ENCODE measurements at places on chromosomes 2 and 18. TPM values are rescaled to one million over a fixed set of nuclear protein-coding genes. Genes with fewer than 3 reads are reported as not detected.

Gene PLCD4
- 33.6 TPM for total RNA-seq

Gene TSPYL6
- not detected for total RNA-seq

Gene MTCL1
- total RNA-seq, result 225 TPM

Gene CXCR1
- not detected for total RNA-seq

DNA sequence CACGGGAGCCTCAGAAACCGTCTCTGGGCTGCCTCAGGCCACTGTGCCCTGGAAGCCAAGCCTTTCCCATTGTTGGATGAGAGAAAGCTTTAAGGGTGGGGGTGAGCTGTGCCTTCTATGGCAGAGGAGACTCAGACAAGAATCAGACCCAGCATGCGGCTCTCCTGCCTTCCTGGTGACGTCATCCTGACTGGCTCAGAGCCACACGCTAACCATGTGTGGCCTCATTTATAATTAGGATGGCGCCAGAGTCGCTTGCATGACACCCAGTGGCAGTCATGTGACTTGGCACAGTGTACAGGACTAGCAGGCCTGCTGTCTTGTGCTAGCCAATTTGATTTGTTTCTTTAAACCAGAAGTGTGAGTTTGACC is 99.1 kb downstream of the SH3BP4 start:
- peak; percentile 96 for DNase-seq
- peaks cover 44% of the 10 kb centered on the region for H3K36me3 ChIP-seq
- H3K27me3 ChIP-seq, result no peaks in the 10 kb centered on the region
- H3K4me1 ChIP-seq, result peaks cover 51% of the 10 kb centered on the region

GRCh38 chr18:36580266-36580665 is 248.5 kb downstream of the TPGS2 start:
- no peak for DNase-seq
- H3K27me3 ChIP-seq, result no peaks in the 10 kb centered on the region
- H3K27ac ChIP-seq, result no peak overlapping the region
- no peaks in the 10 kb centered on the region for H3K4me1 ChIP-seq
- no peak overlapping the region for H3K4me3 ChIP-seq

DNA sequence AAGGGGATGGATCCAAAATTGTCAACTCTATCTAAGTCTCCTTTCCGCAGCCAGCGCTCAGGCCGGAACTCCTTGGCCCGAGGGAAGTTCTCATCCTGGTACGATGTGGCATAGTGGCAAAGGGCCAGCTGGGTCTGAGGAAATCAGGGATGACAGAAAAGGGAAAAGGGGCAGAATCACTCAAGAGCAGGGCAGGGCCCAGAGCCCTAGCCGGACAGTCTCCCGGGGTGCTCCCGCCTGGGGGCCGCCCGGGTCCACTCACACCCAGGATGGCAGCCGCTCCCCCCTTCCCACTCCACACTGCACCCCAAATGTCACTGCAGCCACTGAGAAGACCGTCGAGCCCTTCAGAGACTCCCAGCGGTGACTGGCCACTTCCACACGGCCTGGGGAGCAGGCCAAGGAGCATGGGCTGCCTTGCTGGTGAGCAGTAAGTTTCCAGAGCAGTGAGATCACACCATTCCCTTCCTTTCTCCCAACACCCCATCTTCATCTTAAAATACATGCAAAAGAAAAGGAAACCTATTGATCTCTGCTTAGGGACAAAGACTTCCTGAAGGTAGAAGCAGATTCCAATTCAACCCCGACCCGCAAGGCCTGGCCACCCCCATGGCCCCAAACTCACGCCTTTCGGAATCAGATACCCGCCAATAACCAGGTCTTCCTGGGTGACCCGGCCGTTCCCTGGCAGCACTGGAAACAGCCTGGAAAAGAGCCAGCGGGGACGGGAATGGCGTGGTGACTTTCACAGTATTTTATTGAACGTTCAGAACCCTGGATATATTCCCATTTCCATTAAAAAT is 26.7 kb downstream of the CYP27C1 start:
- H3K36me3 ChIP-seq, result no peaks in the 10 kb centered on the region
- no peak for DNase-seq
- H3K27me3 ChIP-seq, result no peaks in the 10 kb centered on the region
- H3K4me3 ChIP-seq, result no peak overlapping the region

GRCh38 chr2:216533609-216534008 is 35.0 kb downstream of the RPL37A start:
- H3K4me1 ChIP-seq, result peaks cover 15% of the 10 kb centered on the region
- no peak overlapping the region for H3K4me3 ChIP-seq
- DNase-seq, result no peak
- no peaks in the 10 kb centered on the region for H3K36me3 ChIP-seq

DNA sequence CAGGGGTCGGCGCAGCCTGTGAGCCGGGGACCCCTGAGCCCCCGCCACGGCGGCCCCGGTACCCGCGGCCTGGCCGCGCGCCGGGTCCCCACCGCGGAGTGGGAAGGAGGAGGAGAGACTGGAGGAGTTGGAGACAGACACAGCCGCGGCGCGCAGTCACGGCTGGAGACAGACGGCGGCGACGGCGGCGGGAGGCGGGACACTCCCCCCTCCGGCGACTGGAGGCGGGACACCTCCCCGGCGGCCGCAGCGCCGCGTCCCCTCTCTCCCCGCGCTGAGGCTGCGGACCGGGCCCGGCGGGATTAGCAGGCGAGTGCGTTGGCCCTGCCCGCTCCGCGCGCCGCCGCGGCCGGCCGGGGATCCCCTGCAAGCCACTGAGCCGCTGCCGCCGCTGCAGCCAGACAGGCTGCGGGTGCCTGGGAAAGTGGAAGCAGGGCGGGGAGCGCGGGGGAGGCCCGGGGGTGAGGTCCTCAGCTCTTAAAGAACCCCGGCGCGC is 1.0 kb upstream of the LDLRAD4 start:
- peak overlapping the region; percentile 91 for H3K4me3 ChIP-seq
- H3K27ac ChIP-seq, result peak overlapping the region; percentile 81
- H3K4me1 ChIP-seq, result peaks cover 60% of the 10 kb centered on the region
- no peaks in the 10 kb centered on the region for H3K27me3 ChIP-seq

GRCh38 chr2:206774871-206775270 is 9.5 kb downstream of the FASTKD2 start:
- no peak overlapping the region for H3K4me3 ChIP-seq
- H3K27me3 ChIP-seq, result no peaks in the 10 kb centered on the region
- no peak for DNase-seq
- peaks cover 29% of the 10 kb centered on the region for H3K36me3 ChIP-seq
- no peaks in the 10 kb centered on the region for H3K4me1 ChIP-seq

DNA sequence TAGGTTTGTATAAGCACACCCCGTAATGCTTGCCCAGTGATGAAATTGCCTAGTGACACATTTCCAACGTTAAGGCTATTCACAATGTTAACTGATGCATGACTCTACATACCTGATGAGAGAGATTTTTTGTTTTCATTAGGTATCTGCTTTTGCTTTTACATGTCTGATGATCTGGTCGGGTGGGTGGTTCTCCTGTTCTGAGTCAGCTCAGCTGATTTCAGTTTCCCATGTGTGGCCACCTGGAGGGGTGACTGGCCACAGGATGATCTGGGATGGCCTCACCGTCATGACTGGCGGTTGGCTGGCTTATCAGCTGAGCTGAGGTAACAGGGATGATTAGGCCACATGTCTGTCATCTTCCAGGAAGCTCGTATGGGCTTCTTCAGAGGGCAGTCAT is 33.8 kb upstream of the ACYP2 start:
- no peaks in the 10 kb centered on the region for H3K27me3 ChIP-seq
- H3K36me3 ChIP-seq, result no peaks in the 10 kb centered on the region
- no peak for DNase-seq
- no peak overlapping the region for H3K4me3 ChIP-seq
- no peaks in the 10 kb centered on the region for H3K4me1 ChIP-seq
- H3K27ac ChIP-seq, result no peak overlapping the region

Measured in stomach (tissue), 19 donors.